ENCODE measurements at places on chromosomes 13 and 19.

- no peak for DNase-seq
Measured at GRCh38 chr13:91349992-91350911, 2.8 kb downstream of the MIR17HG start.

GRCh38 chr13:101292711-101293110 is 123.6 kb downstream of the NALCN start:
- DNase-seq = no peak

- DNase-seq = no peak
Measured at GRCh38 chr19:51294977-51295375, 16.5 kb upstream of the IGLON5 start.

- DNase-seq = no peak
Measured at GRCh38 chr19:35498220-35498619, 8.0 kb upstream of the KRTDAP start.

DNA sequence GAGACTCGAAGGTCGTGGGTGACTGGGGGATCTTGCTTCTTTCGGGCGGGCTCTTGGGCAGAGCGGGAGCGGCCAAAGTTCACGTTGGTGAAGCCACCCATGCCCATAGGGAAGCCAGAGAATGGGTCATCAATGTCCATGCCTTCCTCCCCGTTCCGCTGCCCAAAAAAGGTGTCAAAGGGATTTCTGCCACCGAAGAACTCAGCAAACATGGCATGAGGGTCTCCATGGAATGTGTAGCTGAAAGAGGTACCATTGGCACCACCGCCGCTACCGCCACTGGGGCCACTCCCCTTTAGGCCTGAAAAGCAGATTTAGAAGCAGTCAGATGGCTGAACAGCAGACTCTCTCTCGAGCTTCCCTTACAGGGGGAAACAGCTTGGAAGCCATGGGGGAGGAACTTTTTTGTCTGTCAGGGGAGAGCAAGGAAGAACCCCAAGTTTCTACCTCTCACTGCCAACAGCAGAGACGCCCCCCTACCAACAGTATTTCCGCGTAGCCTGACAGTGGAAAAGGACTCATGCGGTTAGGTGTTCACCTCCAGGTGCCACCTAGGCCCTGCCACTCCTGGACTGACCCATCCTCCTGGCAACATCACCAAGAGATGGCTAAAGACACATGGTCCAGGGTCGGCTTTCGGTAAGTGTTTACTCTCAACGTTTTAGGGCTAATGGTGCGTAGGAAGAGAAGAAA is 1.3 kb downstream of the DNAJB1 start:
- no peak for DNase-seq

DNA sequence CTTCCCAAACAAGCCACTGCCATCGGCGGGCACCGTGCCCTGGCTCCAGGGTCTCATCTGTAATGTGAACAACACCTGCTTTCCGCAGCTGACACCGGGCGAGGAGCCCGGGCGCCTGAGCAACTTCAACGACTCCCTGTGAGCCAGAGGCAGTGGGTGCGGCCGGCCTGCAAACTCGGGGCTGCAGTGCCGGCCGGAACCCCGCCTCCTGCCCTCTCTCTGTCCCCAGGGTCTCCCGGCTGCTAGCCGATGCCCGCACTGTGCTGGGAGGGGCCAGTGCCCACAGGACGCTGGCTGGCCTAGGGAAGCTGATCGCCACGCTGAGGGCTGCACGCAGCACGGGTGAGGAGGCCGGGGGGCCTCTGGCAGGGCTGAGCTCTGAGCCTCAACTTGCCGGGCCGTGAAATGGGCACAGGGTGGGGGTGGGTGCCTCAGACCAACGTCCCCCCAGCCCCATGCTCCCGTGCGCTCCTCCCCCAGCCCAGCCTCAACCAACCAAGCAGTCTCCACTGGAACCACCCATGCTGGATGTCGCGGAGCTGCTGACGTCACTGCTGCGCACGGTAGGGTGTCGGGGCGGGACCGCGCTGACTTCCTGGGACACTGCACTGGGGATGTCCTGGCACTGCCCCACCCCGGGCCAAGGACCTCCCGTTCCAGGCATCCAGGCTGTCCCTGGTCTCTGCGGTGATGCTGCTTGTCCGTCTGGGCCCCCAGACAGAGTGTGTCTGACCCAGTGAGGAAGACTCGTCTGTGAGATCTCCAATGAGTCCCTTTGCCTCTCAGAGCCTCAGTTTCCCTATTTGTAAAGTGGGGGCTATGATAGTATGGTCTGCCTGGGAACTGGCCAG is 2.2 kb downstream of the ABCA7 start:
- no peak for DNase-seq

DNA sequence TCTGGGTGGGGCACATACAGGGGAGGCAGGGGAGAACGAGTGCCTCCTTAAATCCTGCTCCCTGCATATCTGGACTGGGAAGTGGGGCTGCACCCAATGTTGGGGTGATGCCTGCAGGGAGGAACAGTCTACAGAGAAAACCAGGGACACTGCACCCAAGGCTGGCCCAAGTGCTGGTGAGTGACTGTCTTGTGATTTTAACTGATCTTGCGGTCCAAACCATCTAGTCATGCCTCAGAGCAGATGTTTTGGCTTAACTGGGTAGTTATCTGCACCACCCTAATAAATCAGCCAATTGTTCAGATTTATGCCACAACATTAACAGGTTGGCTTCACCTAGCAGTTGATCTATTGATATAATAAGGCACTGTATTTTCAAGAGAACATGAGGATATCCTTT is 219.2 kb upstream of the IRS2 start:
- DNase-seq = no peak

DNA sequence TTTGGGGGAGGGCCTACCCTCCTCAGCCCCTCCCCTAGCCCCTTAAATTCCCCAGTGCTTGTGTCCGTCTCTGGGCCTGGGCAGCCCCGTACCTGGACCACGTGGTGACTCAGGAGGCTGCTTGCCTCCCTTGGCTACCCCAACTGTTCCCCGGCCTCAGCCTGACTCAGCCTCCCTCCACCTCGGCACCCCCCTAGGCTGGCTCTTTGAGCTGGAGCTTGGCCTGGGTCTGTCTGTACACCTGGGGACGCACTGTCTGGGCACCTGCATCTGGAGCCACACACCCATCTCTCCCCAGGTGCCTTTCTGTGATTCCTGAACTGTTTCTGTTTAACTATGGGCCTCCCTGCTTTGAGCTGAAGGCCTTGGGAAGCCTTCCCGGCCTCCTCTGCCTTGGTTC is 1.8 kb upstream of the KLK14 start:
- no peak for DNase-seq

DNA sequence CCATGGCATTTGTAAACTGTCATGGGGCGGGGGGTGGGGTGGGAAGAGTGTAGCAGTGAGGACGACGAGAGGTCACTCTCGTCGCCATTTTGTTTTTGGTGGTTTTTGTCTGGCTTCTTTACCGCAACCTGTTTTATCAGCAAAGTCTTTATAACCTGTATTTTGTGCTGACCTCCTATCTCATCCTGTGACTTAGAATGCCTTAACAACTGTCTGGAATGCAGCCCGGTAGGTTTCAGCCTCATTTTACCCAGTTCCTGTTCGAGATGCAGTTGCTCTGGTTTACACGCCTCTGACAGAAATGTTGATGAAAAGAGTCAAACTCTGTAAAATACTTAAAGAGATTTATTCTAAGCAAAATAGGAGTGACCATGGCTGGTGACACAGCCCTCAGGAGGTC is 852.0 kb downstream of the DACH1 start:
- DNase-seq = no peak

- peak; percentile 11 for DNase-seq
Measured at GRCh38 chr13:85650613-85651012, 148.6 kb downstream of the SLITRK6 start.

All from COR-L47 (cell line).